Erythroblast (primary cell): ENCODE measurements at places on chromosomes 11 and 22.

DNA sequence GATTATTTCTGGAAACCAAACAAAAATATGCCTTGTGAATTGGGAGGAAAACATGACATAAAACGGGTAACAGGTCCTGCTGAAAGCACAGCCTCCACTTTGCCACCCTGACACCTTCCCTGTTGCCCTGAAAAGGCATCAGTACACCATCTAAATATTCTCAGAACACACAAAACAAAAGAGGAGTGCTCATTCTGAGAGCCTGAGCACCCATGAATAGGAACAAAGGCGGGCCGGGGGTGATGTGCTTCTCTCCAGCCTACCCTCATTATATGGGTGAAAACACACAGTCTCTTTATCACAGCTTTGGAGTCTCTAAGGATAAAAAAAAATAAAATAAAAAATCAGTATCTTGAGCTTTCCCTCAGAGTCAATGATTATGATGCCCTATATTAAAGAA is 19.7 kb downstream of the SCUBE2 start:
- no peak for DNase-seq

DNA sequence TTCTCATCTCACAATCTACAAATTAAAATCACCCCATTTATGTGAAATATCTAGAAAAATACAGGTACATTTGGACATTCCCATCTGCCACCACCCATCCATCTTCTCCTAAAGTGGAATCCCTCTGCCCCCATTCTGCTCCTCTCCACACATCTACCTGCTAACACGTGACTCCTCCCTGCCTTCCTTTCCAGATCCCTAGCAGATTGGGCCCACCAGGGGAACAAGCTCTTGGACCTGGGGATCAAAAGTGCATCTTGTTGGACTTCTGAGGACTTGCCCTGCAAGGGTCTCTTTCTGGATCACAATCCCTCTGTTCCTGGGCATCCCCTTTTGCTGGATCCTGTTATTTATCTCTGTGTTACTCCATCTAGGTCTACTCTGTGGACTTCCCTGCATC is 107.6 kb downstream of the ZNF280B start:
- no peak for DNase-seq

- DNase-seq, result no peak
Measured at GRCh38 chr11:63459586-63459985, 31.4 kb downstream of the PLAAT5 start.

GRCh38 chr11:1805525-1805924 is 29.3 kb upstream of the SYT8 start:
- no peak for DNase-seq

DNA sequence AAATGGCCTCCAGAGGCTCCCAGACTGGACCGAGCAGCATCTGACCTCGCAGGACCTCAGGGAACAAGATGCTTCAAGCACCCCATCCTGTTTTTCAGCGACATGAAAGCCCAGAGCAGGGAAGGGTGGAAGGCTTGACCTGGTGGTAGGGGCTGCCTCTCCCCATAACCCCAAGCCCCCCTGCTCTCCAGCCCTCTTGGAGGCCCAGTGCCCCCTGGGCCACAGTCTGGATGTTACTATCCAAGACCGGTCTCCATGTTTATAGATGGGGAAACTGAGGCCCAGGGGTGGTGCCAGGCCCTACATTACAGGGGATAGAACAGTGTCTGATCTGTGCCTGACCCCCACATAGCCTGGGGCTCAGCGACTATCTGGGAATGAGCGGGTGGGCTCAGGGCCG is 7.0 kb downstream of the FGF3 start:
- no peak for DNase-seq

DNA sequence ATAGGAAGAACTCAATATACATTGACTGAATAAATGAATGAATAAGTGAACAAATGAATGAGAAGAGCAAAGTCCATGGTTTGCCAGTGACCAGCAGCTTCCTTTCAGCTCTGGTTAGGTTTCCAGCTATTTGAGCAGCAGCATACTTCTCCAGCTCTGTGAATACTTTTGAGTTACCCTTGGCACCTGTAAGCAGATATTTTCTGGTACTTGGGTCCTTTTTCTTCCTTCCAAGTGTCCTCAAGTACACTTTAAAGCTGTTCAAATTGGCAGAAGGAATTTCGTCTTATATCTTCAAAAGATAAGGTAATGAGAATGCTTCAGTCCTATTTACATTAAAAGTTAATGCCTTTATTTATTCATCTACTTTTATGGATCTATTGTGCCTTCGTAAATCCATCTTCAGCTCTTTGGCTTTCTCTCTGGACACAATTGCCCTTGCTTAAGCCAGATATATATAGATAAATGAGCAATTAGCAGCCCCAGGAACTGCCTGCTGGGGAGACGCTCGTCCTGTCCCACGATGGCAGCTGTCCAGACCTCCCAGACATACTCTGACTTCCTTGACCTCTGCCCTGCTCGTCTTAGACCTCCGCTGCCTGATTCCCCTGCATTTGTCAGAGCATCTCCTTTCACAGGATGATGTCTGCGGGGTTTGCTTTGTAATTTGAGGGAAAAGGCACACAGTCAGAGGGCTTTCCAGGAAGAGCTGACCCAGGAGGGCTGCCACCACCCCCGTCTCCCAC is 926.3 kb downstream of the OPCML start:
- DNase-seq, result no peak

DNA sequence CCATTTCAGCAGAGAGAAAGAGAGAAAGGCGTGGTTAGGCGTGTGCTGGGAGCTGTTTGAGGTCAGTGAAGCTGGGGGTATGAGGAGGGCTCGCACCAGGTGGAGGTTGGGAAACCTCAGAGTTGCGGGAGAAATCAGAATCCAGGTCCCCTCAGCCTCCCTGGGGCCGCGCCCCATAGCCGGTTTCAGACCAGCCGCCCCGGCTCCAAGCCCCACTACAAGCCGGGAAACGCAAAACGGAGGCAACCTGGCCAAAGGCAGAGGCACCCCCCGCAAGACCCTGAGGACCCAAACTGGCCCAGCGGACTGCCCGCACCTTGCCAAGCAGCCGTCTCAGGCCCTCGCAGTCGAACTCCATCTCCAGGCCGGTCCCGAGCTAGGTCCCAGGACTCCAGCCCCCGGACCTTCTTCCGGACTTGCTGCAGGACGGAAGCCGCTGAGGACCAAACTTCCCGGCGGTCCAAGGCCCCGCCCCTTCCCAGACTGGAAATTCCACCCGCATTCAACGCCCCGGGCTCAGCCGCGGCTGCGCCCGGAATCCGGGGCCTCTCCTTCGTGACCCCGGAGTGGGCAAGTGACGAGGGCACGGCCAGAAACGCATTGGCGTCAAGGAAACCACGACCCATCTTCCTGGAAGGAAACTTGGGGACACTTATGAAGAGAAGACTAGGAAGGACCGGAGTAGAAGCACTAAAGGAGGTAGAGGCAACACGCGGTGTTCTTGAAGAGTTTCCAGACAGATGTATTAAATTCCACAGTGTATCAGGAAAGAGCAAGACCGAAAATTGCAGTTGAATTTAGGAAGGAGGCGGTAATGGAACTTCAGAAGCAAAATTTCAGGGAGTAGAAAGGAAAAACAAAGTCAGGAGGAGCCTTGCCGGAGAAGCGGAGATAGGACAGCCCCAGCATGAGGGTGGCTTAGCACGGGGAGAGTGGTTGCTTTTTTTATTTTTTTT is at the start of gene UEVLD:
Gene UEVLD, minus strand, starts transcription at position 438 of the 956 bp plus-strand sequence. Its CDS starts 80 bp downstream, at position 358.
- peak; percentile 86 for DNase-seq

GRCh38 chr11:102260241-102260640 is 57.0 kb upstream of the BIRC3 start:
- no peak for DNase-seq

DNA sequence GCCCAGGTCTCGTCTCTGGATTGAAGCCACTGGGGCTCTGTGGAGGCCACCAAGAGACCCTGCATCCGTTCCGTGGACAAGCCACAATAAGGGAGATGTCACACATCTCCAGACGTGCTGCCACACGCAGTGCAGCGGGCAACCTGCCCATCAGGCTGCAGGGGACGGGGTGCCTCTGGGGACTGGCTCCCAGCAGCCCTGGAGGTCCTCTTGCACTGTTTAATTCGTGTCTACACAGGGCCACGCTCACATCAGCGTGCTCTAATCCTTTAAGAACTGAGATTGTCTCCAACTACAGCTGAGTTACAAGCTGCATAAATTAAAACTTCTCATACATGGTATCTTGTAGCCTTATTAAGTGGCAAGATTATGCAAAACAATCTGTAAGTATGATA is 1232.2 kb downstream of the BRD1 start:
- no peak for DNase-seq

DNA sequence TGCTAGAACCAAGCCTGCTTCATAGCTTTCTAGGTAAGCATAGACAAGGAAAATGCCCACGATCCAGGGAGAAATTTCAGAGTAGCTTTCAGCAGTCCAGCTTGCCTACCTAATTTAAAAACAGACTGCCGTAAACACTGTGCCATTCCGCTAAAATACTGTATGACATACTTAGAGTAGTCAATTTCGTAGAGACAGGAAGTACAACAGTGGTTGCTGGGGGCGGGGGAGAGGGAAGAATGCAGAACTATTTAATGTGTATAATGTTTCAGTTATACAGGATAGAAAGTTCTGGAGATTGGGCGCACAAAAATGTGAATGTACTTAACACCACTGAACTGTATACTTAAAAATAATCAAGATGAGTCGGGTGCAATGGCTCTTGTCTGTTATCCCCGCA is 56.7 kb downstream of the C11orf58 start:
- no peak for DNase-seq

GRCh38 chr11:73759610-73760134 is 1.2 kb downstream of the RAB6A start:
- peak; percentile 52 for DNase-seq

GRCh38 chr11:95282291-95282751 is 51.3 kb upstream of the SESN3 start:
- DNase-seq, result no peak

GRCh38 chr22:44727148-44727547 is 25.1 kb downstream of the PRR5 start:
- DNase-seq, result no peak

- no peak for DNase-seq
Measured at GRCh38 chr22:27919942-27920755, 1.1 kb upstream of the PITPNB start.

DNA sequence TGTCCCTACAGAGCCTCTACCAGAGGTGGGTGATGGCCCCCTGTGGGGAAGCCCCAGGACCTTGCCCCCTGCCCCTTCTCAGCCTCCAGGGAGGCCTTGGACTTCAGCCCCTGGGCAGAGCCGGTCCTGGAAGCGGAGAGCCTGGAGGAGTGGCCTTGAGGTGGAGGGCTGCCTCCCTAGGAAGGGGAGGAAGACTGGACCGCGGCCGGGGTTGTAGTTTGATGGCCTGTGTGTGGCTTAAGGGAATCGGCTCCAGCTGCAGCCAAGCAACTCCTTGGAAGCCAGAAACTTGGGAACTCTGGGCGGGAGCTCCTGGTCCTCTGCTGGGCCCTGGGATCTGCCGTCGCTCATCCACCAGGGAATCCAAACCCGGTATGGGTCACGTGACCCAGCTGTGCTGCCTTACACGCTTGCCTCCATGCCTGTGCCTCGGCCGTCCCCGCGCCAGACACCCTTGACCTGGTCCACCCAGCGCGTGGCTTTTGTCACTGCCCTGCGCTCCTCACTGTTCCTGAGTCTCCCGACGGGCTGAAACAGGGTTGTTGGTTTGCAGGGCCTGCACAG is 23.5 kb upstream of the ARHGAP8 start:
- DNase-seq, result no peak

GRCh38 chr11:45513821-45514340 is 151.5 kb downstream of the CHST1 start:
- DNase-seq, result no peak

- DNase-seq, result no peak
Measured at GRCh38 chr11:85539029-85539689, 88.0 kb downstream of the DLG2 start.

- DNase-seq, result no peak
Measured at GRCh38 chr22:19062139-19062942, 59.9 kb downstream of the DGCR2 start.

DNA sequence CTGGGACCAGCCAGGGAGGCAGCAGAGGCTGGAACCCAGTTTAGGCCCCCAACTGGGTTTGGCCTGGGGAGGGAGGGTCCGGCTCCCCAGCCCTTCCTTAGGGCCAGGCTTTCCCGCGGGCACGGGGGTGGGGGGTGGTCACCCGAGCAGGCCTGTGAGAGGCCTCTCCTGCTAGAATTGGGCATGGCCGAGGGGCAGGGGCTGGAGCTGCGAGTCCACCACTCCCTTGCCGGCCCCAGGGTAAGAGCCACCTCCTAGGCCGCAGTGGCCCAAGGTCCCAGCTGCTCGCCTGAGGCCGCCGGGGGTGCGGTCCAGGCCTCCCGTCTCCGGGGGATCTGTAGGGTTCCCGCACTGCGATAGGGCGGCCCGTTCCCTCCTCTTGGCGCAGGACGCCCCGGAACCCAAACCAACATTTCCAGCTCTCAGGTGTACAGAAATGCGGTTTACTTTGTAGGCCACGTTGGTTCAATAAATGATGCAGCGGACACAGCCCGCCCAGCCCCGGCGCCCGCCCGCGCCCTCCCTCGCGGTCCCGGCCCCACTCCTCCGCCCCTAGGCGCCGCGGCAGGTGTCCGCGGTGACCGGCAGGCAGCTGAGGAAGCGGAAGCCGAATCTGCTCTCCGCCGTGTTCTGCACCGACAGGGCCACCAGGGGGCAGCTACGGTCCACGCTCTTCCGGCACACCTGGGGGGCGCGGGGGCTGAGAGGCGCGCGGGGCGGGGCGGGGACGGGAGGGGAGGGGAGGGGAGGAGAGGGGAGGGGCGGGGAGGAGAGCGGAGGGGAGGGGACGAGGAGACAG is 5.9 kb downstream of the LMNTD2 start:
- peak; percentile 68 for DNase-seq

- peak; percentile 12 for DNase-seq
Measured at GRCh38 chr22:23376256-23376655, 195.9 kb downstream of the BCR start.

- no peak for DNase-seq
Measured at GRCh38 chr11:94028436-94028835, 7.3 kb downstream of the HEPHL1 start.

- DNase-seq, result no peak
Measured at GRCh38 chr11:43619863-43620505, 60.6 kb upstream of the HSD17B12 start.

GRCh38 chr22:49622241-49623105 is 205.2 kb downstream of the BRD1 start:
- no peak for DNase-seq

DNA sequence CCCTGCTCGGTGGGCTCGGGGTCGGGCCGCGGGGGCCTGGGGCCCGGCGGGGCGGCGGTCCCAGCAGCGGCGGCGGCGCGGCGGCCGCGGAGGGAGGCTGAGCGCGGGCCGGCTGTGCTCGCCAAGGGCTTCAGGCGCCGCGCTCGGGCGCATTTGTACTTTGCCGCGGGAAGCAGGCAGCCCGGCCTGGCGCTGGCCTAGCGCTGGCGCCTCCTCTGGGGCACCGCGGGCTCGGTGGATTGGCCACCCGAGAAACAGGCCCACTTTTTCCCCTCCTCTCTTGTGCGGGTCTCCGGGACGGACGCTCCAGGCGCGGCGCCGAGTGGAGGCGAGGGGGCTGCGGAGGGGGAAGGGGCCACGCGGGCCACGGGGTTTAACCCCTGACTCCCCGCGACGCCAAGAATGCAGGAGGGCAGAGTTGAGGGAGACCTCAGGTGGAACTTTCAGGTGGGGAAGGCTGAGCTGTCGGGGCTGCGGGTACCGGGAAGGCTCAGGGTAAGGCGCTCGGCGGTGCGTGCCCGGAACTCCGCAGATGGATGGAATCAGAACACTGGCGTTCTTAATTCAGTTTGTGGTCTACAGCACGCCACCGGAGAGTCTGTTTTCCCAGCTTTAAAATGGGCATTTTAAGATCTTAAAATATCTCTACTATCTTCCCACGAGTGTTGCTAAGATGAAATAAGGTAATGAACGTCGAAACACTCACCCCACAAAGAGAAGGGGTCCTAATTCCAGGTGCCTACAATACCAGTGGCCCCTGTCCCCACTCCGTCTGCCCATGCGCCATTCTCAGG is at the start of gene CHRDL2:
Gene CHRDL2, minus strand, starts transcription at position 126 of the 794 bp plus-strand sequence. CDS start 538 bp downstream, outside the sequence.
- DNase-seq, result no peak
